Kidney (tissue), 22 donors: ENCODE measurements at places on chromosomes 12 and 14. TPM values are rescaled to one million over a fixed set of nuclear protein-coding genes. Genes with fewer than 3 reads are reported as not detected.

DAO gene
- 0.41 TPM for total RNA-seq

BATF gene
- total RNA-seq = 3.7 TPM

KRT2 gene
- total RNA-seq = not detected

XRCC3 gene
- 6.3 TPM for total RNA-seq

IKBIP gene
- total RNA-seq = 10.9 TPM

DNA sequence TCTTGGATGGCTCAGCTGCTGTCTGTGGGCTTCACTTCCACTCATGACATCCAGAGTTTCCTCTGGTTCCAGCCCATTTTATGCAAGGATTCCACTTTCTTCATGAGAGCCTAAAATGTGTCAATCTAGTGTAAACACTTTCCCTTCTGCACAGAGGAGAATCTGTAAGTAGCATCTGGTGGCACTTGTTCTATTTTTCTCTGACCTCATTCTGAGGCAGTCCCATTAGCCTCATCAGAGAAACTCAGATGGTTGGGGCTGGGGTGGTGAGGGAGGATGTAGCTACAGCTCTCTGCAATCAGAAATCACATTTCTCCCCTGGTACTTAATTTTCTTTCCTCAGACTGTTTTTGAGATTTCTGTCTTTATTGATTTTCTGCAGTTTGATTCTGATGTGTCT lies 81.6 kb downstream of the PRMT8 start:
- DNase-seq = no peak
- H3K36me3 ChIP-seq = no peaks in the 10 kb centered on the region
- H3K4me1 ChIP-seq = peaks cover 5% of the 10 kb centered on the region
- no peak overlapping the region for H3K27ac ChIP-seq
- H3K4me3 ChIP-seq = no peak overlapping the region
- H3K27me3 ChIP-seq = no peaks in the 10 kb centered on the region

DNA sequence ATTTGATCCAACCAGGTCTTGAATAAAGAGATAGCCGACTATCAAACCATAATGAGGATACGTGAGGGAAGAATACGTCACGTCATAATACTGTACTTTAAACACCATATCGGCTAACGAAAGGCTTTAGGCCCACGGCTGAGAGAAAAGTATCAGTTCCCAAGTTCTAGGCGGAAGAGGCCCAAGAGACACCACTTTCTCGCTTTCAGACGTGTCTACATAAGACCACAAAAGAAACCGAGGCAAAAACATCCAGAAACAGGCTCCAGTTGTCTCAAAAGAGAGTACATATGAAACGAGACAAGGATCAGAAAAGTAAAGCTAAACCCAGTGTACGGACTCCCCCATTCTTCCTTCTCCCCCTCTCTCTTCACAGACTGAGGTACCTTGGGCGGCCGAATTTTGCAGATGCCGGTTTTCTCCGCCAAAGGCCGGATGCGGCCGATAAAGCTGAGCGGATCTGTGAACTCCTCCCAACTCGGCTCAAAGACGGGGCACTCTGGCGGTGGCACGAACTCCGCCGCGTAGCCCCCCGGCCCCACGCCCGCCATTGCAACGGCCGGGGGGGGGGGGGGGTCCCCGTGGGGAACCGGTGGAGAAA lies 479 bp downstream of the KDM5A start:
- peak overlapping the region; percentile 98 for H3K4me3 ChIP-seq
- peak overlapping the region; percentile 98 for H3K27ac ChIP-seq
- peaks cover 13% of the 10 kb centered on the region for H3K36me3 ChIP-seq

DNA sequence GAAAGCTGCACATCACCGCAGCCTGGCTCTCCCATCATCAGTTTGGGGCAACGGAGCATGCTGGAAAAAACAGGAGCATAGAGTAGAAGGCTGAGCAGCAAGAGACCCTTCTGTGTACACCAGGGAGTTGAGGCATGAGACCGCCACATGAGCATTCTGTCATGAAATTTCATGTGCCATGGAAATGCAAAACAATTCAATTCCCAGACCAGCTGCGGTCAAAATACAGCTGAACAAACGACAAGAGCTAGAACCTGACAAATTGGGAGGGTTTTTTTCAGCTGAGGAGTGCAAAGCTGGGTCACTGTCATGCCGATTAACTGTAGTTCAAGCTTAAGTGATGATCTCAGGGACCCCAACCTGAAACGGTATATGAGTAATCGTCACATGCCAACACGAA lies 37.1 kb downstream of the TMEM30B start:
- H3K27ac ChIP-seq = no peak overlapping the region
- H3K4me1 ChIP-seq = no peaks in the 10 kb centered on the region
- no peaks in the 10 kb centered on the region for H3K36me3 ChIP-seq
- no peak for DNase-seq
- H3K27me3 ChIP-seq = no peaks in the 10 kb centered on the region
- H3K4me3 ChIP-seq = no peak overlapping the region

DNA sequence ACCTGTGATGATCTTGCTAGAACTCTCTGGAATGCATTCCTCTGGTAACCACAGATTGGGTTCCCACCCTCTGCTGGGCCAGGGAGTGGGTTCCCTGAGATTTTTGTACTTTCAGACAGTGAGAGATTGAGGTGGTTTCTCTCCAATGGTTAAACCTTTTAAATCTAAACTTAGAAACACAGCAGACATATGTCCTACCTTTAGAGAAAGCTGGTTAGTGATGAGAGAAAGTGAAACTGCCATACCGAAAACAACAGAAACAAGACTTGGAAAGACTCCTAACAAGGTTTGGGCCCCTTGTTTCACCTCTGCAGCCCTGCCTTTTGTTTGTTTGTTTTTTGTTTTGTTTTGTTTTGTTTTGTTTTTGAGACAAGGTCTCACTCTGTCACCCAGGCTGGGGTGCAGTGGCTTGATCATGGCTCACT lies 9.7 kb upstream of the SGPP1 start:
- H3K27ac ChIP-seq = no peak overlapping the region
- no peaks in the 10 kb centered on the region for H3K4me1 ChIP-seq
- no peaks in the 10 kb centered on the region for H3K27me3 ChIP-seq
- H3K4me3 ChIP-seq = no peak overlapping the region
- H3K36me3 ChIP-seq = no peaks in the 10 kb centered on the region

GRCh38 chr12:96255077-96255476 lies 60.9 kb downstream of the ELK3 start:
- H3K4me1 ChIP-seq = peaks cover 4% of the 10 kb centered on the region
- H3K36me3 ChIP-seq = no peaks in the 10 kb centered on the region
- H3K27ac ChIP-seq = peak overlapping the region; percentile 80
- no peak overlapping the region for H3K4me3 ChIP-seq
- no peaks in the 10 kb centered on the region for H3K27me3 ChIP-seq
- no peak for DNase-seq

DNA sequence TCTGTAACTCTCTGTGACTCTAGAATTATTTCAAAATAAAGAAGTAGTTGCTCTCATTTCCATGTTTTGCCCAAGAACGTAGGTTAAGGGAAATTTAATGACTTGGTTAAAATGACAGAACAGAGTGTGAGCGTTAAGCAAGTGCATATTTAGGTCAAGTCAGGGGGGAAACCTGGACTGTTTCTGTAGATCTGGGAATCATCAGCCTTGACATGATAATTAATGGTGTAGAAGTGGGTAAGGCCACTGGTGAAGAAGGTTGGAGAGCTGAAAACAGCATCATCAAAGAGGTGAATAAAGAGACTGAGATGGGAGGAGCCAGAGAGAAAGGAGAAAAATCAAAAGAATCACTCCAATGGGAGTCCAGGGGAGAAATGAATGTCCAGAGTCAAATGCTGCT lies 49.4 kb upstream of the STK38L start:
- H3K27me3 ChIP-seq = no peaks in the 10 kb centered on the region
- H3K36me3 ChIP-seq = no peaks in the 10 kb centered on the region
- no peak overlapping the region for H3K4me3 ChIP-seq
- no peaks in the 10 kb centered on the region for H3K4me1 ChIP-seq

- no peaks in the 10 kb centered on the region for H3K27me3 ChIP-seq
- no peak overlapping the region for H3K27ac ChIP-seq
- no peak for DNase-seq
Measured at GRCh38 chr12:60349232-60349978, 753.6 kb downstream of the SLC16A7 start.
